SHP77 treated with DMSO at 0.1 percent for 48 hours (cell line): ENCODE measurements at places on chromosomes 5 and 9.

DNA sequence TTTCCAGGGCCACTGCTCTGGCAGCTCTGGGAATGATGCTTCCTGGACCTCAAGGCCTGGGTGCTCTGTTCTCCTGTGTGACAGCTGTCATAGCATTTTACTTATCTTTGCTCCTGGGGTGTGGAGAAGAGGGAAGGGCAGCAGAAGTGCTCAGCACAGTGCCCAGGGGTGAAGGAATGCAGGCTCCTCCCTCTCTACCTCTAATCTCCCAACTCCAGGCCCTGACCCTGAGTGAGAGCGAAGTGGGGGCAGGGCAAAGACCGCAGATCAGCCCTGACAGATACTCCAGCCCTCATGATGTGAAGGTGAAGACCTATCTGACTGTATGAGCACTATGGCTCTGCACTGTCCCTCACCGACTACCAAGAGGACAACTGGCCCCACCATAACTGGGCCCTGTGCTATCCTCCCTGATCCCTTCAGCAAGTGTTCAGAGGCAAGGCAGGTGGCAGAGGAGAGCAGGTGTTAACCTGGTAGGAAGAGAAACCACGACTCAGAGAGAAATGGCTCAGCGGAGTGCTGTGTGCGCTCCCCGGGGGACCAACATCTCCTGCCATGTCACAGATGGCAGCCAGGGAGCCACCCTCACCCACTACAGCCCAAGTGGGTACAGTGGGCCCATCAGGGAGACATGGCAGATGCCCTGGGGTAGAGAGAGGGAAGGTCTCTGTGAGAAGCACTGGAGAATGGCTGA lies 16.8 kb downstream of the ACSL6 start:
- no peak for DNase-seq

- DNase-seq, result no peak
These were observed 126.2 kb downstream of the HSD17B3 start for GRCh38 chr9:96175796-96176195.

- no peak for DNase-seq
These were observed 140.4 kb upstream of the EGFLAM start for GRCh38 chr5:38117784-38118479.

- DNase-seq, result no peak
These were observed 380.1 kb upstream of the NUDT12 start for GRCh38 chr5:103942587-103943186.

DNA sequence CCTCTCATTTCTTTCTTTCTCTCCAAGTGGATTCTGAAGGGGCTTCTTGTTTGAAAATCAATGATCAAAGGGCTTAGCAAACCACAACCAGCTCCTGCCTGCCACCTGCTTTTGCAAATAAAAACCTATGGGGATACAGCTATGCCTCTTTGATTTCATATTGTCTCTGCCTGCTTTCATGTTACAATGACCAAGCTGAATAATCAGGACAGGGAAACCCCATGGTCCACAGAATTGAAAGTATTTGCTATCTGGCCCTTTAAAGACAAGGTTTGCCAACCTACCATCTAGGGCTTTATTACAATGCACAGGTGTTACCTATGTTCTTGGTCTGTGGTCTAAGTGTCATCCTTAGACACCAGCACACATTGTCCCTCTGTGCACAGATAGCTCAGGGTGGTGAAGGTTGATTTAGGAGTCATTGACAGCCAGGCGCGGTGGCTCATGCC lies 28.8 kb upstream of the PLIN2 start:
- DNase-seq, result no peak
